ENCODE measurements at places on chromosomes 4 and X.

DNA sequence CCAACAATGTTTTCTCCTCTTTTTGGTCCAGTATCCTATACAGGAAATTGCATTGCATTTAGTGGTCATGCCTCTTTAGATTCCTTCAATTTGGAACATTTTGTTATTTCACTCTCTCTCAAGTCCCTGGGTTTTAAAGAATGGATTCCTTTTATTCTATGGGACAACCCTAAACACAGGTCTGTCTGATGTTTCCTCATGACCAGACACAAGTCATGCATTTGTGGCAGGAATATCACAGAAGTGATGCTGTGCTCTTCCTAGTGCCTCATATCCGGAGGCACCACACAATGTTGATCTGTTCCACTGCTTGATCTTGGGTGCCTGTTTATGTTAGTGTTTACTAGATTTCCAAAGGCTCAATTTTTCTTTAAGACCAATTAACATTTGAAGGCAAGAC, 69.7 kb upstream of the H2AZ1 start:
- DNase-seq, result no peak

DNA sequence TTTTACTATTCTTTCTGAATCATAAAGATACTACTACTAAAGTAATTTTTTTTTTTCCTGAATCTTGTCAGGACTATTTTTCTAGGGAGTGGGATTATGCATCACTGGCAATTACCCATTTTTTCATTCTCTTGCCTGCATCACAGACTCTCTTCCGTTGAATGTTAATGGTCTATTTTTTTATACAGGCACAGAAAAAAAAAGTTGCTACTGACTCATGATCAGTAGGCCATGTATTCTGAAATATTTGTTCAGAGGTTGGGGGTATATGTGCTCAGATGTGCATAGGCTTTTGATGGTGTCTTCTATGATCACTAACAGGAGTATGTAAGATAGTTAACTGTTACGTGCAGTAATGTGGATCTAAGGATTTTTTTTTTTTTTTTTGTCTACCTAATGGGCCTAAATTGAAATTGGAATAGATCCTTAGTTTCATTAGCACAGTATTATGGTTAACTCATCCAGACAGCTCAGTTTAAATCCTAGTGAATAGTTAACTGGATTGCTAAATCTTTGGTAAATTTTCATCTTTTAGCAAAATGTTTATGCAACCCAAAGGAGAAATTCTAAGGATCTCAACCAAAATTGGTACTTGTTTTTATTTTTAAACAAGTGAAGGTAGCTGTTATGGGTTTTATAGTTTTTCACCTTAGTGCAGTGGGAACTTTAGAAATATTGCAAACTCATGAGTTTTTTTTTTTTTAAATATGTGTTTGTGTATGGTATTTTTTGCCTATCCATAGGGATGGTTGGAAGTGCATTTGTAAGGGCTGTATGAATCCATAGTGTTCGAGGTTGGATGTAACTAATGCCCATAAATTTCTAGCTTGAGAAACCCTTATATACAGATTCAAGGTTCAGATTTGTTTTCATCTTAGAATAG, 12.1 kb downstream of the BMP2K start:
- DNase-seq, result no peak

- no peak for DNase-seq
Measured at GRCh38 chr4:95049551-95050233, 291.9 kb downstream of the BMPR1B start.

DNA sequence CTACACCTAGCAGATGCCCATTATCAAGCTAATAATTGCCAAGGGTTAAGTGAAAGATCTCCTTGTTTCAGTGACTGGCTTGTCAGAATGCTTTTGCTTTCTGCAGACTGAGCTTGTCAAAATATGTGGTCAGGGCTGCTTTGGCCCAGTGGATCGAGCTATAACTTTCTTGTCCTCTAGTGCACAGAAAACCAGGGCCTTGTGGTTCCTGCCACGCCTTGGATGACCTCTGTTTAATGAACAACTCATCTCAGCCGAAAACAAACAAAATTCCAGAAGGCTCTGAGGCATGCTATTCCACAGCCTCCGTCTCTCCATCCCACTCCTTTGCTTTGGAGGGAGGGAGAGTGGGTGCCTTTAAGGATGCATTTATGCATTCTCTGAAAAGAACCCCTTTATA, 11.3 kb downstream of the EVC start:
- no peak for DNase-seq

DNA sequence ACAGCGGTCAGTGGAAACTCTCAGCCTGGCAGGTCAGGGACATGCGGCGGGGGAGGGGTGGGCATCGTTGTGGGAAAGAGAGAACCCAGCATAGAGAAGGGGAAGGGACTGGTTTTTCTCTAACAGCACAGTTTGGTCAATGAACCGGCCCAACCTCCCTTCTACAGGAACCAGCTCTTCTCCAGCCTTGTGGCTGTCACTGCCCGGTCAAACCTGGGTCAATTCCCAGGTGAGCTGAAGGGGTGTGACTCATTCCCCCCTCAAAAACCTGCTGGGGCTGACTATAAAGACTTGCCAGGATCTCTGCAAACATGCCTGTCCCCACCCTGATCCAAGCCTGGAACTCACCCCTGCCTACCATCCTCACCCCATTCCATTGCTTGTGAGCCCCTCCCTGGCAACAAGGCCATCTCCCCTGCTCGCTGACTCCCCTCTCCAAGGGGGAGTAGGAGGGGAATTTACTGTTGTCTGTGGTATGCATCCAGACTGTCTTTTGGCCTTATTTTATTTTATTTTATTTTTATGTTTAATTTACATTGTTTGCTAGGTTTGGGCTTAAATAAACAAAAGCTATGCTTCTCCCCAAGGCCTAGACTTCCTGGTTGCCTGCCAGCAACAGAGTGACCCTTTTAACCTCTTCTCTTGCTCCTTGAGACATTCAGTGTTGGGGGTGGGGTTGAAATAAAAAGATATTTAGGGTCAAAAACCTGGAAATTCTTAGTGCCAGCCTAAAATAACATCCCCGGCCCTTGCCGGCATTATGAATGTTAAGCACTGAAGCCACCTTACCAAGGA, 49.6 kb downstream of the TSC22D3 start:
- DNase-seq, result no peak

- DNase-seq, result no peak
Measured at GRCh38 chrX:14915596-14915995, 42.4 kb downstream of the MOSPD2 start.

DNA sequence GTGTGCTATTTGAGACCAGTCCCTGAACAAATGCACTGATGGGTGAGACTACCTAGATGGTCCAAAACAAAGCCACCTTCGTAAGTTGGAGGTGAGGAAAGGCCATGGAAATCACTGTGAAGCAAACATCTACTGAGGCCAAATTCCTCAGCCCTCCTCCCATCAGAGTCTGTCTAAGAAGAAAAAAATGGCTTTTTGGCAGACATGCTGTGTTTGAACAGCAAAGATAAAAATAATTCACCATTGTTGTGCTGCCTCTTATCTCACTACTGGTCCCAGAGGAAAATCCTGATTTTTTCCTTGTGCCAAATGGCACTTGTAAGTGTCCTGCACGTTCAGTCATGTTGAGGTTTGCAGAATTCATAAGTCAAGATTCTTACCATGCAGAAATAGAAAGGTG, 7.9 kb downstream of the MAGEB18 start:
- DNase-seq, result no peak

GRCh38 chrX:37686996-37687395, 1.4 kb downstream of the XK start:
- no peak for DNase-seq

DNA sequence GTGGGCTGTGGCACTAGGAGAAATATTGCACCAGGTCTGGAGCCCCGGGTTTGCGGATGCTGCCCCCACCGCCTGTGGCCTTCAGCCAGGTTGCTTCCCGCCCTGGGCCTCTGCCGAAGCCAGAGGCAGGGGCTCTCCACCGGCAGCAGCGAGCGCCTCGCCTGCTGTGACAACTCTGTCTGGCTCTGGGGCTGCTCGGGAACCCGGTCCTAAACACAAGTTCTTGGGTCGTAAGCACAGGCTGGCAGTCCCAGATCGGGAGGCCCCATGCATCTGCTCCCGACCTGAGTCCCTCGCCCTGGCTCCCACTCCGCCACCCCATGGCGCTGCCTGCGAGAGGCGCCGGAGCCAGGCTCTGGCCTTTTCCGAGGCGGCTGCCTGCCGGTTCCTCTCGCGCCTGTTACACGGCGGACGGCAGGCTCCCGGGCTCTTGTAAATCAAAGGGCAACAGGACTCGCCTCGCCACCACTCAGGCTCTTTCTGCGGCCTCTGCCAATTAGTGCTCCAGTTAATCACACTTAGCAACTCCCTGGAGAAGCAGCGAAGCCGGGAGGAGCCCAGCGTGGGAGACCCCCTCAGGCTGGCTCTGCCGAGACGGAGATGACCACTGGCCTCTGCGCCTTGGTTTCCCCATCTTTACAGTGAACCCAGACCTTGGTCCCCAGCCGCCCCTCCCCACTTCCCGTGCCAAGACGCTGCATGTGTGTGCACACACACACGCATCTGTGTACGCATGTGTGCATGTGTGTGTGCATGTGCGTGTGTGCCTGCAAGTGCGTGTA, 109.2 kb downstream of the DCTD start:
- no peak for DNase-seq

DNA sequence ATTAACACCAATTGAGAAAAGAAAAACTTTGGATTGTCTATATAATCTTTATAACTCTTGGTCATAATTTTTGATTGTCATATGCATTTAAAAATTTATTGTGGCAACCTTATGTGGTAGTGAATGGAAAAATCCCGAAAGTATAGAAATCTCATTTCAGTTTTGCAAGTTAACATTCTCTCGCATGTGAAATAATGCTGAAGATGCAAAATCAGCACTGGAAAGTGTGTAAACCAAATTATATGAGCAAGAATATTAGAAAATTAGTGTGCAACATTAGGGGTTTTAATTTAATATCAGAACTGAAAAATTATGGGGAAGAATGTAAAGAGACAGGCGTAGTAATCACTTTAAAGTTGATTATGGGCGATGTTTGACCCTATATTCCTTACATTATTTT, 1472.8 kb downstream of the PCDH7 start:
- DNase-seq, result no peak

DNA sequence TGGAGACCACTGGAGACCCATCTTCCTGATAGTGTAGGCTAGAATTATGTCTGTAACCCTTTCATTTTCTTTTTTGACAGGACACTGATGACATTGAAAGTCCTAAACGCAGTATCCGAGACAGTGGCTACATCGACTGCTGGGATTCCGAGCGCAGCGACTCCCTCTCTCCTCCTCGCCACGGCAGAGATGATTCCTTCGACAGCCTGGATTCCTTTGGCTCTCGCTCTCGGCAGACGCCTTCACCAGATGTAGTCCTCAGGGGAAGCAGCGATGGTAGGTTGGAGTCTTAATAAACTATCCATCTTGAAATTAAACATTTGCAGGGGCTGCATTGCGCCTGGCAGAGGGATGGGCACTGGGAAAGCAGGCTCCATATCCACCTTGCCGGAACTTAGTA, 75.4 kb downstream of the LIMCH1 start:
- no peak for DNase-seq

GRCh38 chrX:5086388-5086787, 1142.3 kb downstream of the NLGN4X start:
- no peak for DNase-seq

DNA sequence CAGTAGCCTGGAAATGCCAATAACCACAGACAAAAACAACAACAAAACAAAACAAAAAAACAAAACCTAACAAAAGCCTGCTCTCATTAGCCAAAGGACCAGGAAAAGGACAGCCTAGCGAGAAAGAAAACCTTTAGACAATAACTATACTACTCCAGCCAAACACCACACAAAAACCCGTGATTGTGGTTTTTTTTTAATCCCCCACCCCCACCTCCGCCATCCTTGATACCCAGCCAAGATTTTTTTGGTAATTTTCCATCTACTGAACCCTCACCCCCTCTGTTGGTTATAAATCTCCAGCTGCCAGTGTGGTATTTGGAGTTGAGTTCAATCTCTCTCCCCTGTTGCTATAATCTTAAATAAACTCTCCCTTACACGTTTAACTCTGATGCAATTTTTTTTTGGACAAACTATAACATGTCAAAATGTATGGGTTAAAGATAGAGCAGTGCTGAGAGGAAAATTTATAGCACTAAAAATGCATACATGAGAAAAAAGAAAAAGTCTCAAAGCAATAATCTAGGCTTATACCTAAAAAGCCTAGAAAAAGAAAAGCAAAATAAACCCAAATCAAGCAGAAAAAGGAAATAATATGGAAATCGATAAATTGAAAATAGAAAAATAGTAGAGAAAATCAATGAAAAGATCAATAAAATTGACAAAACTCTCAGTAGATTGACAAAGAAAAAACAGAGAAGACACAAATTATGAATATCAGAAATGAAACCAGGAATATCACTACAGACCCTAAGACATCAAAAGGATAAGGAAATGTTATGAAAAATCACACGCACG, 83.7 kb downstream of the NAT8L start:
- DNase-seq, result no peak

DNA sequence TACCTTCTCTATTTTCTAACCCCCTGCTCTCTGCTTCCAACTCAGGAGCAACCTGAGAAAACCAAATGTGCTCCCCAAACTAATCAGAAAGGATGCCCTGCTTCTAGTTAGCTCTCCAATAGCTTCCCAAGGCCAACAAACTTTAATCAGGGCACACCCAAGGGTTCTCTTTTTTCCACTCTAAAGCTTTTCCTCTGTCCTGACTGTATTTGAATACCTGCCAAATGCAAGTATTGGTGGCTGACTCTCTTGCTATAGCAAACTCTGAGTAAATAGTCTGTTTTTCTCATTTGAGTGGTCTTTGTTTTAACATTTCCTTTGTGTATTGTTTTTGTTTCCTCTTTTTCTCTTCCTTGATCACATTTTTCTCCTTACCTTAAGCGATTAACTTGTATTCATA, 52.5 kb downstream of the GBA3 start:
- no peak for DNase-seq

DNA sequence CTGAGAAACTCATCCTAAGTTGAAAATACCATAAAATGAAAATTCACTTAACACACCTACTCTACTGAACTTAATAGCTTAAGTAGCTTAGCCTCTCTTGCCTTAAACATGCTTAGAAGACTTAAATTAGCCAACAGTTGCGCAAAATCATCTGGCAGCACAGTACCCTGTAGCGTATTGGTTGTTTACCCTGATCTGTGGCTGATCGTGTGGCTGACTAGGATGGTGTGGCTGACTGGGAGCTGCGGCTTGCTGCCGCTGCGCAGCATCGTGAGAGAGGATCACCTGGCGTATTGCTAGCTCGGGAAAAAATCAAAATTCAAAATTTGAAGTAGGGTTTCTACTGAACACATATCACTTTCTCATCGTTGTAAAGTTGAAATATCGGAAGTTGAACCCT, 6.3 kb downstream of the RUFY3 start:
- no peak for DNase-seq

DNA sequence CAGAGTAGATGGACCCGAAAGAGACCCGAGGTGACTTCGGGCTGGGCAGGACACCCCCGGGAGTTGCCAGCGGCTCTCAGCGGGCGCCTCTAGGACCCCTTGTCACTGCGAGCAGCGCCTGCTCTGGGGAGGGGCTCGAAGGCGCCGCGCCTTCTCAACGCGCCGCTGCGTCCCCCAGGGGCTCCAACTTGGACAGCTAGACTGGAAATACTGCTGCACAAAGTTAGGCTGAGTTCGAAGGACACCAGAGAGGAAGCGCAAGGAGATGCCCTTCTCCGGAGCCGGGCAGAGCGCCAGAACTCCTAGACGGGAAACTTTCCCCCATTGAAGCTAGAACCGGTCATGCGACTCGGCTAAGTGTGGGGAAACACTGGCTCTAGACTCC, 493 bp upstream of the KCNIP4 start:
- no peak for DNase-seq
